ENCODE measurements at places on chromosomes 2 and 18.

DNA sequence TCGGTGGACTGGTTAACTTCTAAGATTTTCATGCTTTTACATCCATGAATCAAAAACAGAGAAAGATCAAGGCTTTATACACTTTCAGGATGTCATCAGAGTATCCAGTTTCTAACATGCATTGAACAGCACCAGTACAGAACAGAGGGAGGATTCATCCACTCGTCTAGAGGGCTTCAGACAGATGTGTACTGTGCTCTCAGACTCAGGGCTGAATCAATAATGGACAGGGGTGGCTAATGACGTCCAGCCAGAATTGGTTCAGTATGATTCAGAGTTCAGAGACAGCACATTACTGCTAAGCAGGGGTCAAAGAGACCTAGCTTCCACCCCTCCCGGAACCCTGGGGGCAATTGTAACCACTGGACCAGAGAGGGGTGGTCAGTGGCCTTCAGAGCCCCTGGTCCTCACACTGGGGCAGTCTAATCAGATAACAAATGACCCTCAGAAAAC, 37.3 kb downstream of the RNU4ATAC start:
- no peak for DNase-seq

- no peak for DNase-seq
Observed at GRCh38 chr18:22552254-22552653, 134.5 kb upstream of the CTAGE1 start.

DNA sequence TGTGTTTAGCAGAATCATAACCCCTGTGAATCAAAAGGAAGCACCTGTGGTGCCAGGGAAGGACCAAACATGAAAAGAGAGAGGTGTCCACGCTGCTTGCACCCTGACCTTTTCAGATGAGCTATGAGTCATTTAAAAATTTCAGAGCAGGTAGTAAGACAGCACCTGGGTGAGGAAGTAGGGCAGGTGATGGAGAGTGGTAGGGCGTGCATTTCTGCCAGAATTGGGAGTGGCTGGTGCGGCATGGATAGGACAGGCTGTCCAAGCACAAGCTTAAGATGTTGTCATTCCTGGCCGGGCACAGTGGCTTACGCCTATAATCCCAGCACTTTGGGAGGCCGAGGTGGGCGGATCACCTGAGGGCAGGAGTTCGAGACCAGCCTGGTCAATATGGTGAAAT, 36.8 kb downstream of the NPAS2 start:
- DNase-seq = no peak

- DNase-seq = no peak
Observed at GRCh38 chr2:118830118-118830517, 17.3 kb downstream of the EN1 start.

Data from A673 (cell line).